ENCODE measurements at places on chromosomes 12 and 14.

- DNase-seq = no peak
Measured at GRCh38 chr12:88746386-88746785, 166.1 kb upstream of the KITLG start.

DNA sequence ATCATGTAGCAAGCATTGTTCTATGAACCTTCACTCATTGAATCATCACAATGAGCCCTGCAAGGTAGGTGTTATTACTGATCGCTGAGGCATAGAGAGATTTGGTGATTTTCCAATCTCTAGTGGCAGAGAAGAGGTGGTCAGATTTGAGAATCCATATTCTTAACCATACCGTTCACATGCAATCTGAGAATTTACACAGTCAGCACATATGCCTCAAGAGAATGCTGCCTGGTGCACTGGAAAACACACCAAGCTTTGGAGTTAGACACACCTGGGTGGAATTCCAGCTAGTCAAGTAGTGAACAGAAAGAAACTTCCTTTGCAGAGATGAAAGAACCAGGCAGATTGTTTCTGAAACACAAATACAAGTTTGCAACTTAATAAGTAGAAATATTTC is 94.1 kb downstream of the LGR5 start:
- no peak for DNase-seq

DNA sequence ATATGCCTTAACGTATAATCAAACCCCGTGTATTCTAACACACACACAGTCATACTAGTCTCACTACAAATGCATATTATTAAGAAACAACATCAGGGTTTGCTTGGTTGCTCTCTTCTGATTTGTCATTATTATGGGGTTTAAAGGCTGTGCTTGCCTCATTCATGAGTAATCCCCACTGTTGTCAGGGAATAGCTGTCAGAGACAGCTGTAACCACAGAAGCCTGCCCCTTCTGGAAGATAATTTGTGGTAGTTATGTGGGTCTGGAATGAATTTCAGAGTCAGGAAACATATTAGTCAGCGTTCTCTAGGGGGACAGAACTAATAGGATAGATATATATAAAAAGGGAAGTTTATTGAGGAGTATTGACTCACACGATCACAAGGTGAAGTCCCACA is 456.9 kb upstream of the TMEM132C start:
- DNase-seq = peak; percentile 3

DNA sequence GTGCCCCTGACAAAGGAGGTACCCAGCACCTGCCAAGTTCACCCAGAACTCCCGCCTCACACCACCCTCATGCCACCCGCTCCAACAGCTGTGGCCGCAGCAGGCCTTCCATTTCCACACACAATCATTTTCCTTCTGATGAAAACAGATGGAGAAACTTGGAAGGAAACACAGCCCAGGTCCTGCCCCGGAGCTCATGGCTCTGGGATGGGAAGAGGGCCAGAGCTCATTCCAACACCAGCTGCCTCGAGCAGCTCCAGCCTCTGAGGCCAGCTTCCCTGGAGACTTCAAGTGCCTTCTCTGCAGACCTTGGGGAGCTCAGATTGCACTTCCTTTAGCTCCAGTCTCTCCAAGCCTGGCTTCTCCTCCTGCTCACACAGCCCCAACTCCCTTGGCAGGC is 55.1 kb upstream of the CMKLR1 start:
- DNase-seq = no peak

GRCh38 chr14:63671987-63672386 is 30.3 kb upstream of the WDR89 start:
- no peak for DNase-seq

GRCh38 chr12:128639089-128639488 is 184.7 kb downstream of the SLC15A4 start:
- DNase-seq = no peak

- DNase-seq = peak; percentile 34
Measured at GRCh38 chr12:48996794-48997718, 2.1 kb downstream of the DDN start.
